Tibial artery (tissue), 4 donors: ENCODE measurements at places on chromosomes 3 and 15.

DNA sequence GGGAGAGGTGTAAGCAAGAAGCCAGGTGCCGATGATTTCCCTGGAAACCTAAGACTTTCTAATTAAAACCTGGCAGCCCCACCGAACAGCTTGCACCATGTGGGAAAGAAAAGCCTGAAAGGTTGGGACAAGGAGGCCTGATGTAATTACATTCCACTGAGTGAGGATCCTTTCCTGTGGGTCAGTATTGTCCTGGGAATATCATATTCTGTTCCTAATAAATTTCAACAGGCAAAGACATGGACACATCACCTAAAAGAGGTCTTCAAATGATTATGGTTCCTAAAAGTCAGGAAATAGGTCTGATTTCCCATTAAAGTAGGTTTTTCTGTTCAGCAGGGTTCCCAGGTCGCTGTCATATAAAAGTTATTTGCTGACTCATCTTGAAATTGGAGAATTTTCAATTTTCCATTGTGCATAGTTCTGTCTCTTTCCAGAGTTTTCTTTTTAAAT is 58.5 kb downstream of the DUT start:
- DNase-seq = no peak

DNA sequence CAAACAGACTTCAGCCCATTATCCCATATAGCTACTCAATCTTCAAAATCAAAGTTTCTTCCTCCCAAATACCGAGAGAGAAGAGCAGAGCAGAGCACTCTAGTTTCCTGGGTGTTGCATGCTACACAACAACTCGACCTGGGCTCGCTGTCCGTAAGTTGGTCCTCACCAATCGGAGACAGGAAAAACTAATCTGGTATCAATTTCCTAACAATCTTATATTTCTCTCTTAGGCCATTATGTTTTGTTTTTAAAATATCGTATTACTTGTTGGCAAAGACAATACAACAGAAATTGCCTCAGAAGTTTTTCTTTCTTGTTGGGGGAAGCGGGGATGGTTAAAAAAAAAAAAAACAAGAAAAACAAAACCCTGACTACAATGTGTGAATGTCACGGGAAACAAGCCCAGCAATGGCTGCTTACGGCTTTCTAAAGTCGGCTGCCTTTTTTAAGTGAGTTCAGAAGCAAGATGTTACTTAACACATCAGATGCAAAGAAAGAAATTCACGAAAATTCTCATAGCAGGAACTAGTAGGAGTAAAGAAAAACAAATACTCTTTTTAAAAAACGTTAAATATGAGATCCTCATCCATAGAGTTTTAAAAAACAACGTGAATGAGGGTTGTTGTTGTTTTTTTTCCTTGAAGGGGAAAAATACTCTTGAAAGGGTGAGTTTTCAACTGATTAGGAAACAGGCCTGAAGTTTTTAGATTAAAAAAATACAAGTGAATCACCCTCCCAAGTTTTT is 1.9 kb downstream of the VGLL4 start:
- no peak for DNase-seq

DNA sequence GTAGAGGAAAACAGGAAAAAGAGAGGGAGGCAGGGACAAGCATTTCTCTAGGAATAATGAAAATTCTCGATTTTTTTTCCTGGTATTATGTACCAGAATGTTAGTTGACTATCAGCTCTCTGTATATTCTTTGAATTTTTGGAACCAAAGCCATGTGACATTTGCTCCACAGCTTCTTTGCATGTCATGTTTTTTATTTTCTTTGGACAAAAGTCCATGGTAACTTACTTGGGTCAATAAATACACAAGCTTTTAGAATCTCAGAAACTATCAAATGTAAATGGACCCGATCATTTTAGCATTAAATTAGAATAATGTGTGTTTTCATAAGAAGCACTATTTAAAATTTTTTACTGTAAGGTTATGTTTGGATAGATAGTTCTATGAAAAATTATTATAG is 320.5 kb downstream of the ZIC1 start:
- DNase-seq = no peak

GRCh38 chr3:23241256-23241655 is 38.1 kb downstream of the UBE2E2 start:
- DNase-seq = no peak

- DNase-seq = no peak
These were observed 77.2 kb upstream of the AGBL1 start for GRCh38 chr15:86002444-86002843.

DNA sequence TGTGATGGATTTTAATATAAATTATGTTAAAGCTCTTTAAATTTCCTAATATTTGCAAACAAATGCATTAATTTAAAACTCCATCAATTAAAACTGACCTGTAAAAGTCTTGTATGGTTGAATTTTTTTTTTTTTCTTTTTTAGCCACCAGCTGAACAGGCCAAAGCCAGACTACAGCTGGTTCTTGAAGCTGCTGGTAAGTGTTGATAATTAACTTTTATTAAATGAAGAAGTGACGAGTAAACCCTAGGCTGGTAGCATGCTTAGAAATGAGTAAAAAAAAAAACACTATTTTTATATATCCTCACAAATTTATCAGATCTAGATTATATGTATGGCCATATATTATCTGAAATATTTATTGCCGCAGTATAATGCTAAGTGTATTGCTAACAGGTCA is 216.3 kb upstream of the MLF1 start:
- DNase-seq = no peak
